ENCODE measurements at places on chromosomes 4 and X. TPM values are rescaled to one million over a fixed set of nuclear protein-coding genes. Genes with fewer than 3 reads are reported as not detected.

GAGE12E gene
- total RNA-seq: not detected

DNA sequence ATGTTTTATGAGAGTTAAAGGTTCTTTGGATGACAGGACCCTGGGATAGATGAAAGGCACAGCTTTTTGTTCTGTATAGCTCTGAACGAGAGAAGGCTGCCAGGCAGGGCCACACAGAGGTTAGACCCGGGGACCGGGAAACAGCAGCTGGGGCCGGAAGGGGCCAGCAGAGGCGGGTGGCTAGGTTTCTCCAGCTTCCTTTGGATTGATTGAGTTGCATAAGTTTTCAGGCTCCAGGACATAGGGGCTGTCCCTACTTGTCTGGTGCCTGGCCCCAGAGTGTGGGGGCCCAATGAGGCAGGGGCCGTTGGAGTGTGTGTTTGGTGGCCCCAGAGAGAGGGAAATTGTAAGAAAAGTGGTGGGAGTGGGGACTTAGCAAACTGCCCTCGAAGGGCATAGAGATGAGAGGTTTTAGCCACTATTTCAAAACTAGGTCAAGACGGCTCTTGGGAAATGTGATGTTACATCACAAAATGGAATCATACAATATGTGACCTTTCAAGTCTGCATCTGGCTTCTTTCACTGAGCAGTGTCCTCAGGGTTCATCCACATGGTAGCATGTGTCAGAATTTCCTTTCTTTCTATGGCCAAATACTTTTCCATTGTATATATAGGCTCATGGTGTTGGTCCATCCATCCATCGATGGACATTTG lies 3.7 kb downstream of the ZFP92 start:
- no peak for DNase-seq

UCHL1 gene
- 0.27 TPM for total RNA-seq

GAGE2A gene
- not detected for total RNA-seq

- DNase-seq: no peak
Observed at GRCh38 chr4:30837131-30837539, 117.0 kb downstream of the PCDH7 start.

GRCh38 chr4:68921051-68921450 lies 30.6 kb downstream of the UGT2A3 start:
- DNase-seq: no peak

DNA sequence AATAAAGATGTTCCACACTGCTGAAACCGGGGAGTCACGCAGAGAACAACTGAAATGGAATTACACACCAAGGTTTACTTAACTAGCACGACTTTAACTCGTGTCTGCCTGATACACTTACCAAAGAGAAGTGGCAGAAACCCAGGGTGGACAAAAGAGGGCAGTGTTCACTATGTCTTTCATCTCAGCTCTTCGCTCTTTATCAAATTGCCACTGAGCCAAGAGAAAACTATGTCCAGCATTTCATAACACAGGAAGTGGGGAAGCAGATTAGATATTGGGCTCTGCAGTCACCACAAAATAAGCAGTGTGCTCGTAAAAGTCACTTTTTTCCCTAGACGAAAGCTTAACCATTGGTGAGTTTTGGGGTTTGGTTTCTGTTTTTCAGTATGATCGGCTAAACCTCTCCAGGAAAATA lies 155.7 kb downstream of the CHIC2 start:
- peak; percentile 28 for DNase-seq

- no peak for DNase-seq
Observed at GRCh38 chr4:5923376-5923775, 30.5 kb upstream of the CRMP1 start.

DNA sequence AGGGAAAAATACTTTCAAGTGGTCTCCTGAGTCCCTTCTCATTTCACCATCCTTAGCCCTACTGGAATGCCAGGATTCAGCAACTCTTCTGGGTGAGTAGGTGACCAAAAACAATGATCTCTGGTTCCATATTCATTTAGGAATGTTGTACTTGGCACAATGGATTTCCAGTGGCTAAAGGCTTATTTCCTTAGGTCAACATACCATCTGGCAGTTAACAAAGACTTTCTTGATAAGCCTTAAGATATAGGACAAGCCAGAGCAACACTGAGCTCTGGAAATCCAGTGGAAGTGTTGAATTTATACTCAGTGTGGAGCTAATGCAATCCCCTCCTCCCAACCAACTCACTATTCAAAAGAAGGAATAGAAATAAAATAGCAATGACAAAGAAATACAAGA lies 139.4 kb upstream of the EMCN start:
- no peak for DNase-seq

GRCh38 chr4:73729534-73730165 lies 10.7 kb upstream of the CXCL8 start:
- no peak for DNase-seq

DNA sequence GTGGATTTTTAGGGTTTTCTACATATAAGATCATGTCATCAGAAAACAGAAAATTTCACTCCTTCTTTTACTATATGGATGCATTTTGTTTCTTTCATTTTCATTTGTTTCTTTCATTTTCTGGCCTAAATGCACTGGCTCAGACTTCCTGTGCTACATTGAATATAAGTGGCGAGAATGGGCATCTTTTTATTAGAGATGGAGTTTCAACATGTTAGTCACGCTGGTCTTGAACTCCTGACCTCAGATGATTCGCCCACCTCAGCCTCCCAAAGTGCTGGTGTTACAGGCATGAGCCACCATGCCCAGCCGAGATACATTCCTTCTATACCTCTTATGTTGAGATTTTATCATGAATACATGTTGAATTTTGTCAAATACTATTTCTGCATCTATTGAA lies 61.8 kb downstream of the BRWD3 start:
- DNase-seq: no peak

CXCL1 gene
- total RNA-seq: not detected

DNA sequence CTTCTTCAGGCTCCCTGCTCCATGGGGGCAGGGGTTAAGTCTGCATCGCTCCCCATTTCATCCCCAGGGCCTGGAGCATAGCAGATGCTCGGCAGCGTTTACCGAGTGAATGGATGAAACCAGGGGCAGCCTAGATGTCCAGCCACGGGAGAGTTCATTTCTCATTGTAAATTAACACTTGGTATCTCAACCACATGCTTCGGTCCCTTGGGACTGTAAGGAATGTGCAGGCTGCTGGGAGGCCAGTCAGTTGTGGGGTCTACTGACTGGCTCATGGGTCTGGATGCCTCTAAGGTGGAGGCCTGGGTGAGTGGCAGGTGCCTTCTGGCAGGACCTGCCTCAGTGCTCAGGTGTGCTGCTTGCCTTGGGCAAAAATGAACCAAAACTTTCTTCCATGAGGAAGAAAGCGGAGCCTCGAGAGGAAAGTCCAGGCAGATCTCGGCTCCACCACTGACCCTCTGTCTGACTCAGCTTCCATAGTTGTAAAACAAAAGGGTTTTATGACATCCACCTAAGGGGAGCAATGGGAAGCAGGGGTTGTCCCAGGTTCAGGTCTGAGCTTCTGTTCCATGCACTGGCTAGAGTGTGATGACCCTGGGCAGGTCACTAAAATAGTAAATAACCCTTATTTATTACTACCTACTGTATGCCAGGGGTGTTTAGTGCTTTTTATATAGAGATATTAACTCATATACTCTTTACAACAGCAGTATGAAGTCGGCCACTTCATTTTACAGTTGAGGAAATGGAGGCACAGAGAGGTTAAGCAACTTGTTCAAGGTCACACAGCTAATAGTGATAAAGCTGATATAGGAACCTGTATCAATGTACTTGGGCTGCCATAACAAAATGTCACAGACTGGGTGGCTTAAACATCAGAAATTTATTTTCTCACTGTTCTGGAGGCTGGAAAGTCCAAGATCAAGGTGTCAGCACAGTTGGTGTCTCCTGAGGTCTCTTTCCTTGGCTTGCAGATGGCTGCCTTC lies 144.3 kb upstream of the STX18 start:
- DNase-seq: no peak

DNA sequence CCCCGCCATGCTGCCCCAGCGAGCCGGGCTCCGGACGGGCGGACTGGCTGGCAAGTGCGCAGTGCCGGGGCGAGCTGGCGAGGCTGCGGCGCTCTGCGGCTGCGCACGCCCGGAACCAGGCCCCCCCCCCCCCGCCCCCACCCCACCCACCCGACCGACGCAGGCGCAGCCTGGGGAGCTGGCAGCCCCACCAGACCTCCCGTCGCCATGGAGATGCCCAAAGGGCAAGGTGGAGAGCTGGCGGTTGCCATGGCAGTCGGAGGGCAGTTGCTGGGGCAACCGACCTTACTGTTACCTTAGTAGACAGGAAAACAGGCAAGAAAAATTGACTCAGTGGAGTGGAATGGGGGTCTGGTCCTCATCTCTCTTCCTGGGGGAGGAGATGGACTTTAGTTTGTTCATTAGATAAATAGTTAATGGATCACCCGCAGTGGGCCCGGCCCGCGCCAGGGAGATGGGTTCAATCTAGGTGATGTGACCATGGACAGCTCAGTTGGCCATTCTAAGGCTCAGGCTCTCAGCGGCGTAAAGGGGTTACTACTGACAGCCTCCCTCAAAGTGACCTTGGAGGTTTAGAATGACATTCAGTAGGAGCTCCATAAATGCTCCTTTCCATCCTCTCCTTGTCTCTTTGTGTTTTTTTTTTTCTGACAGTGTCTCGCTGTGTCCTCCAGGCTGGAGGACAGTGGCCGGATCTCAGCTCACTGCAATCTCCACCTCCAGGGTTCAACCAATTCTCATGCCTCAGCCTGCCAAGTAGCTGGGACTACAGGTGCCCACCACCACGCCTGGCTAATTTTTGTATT lies at the start of gene PCSK1N:
PCSK1N (minus strand) TSS at position 87 of the 806 bp plus-strand sequence; CDS start at position 9, 78 bp downstream.
- DNase-seq: no peak

DNA sequence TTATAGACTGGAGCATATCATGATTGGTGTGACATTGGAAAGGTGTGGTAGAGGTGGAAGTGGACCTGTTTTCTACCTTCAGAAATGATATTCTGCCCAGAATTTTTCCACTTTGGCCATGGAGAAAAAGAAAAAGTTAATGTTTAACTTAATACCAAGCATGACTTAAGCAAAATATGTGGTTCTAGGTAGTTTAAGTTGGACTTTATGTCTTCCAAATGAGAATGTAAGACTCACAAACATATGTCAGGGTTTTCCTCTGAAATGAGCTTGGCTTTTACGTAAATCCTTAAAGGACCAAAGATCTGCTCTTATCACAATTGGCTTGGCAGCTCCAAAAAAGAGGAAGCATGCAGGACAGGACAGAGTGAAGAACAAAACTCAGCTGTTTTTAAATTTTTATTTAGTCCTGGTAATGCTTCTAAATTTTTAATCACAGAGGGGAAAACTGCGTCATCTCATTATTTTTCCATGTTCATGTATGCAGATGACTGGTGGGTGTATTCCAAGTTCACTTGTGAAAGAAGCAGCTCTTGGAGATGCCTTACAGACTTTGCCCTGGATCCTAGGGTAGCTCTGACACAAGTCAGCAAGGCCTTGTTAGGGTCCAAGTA lies 98.2 kb downstream of the ANK2 start:
- no peak for DNase-seq

DNA sequence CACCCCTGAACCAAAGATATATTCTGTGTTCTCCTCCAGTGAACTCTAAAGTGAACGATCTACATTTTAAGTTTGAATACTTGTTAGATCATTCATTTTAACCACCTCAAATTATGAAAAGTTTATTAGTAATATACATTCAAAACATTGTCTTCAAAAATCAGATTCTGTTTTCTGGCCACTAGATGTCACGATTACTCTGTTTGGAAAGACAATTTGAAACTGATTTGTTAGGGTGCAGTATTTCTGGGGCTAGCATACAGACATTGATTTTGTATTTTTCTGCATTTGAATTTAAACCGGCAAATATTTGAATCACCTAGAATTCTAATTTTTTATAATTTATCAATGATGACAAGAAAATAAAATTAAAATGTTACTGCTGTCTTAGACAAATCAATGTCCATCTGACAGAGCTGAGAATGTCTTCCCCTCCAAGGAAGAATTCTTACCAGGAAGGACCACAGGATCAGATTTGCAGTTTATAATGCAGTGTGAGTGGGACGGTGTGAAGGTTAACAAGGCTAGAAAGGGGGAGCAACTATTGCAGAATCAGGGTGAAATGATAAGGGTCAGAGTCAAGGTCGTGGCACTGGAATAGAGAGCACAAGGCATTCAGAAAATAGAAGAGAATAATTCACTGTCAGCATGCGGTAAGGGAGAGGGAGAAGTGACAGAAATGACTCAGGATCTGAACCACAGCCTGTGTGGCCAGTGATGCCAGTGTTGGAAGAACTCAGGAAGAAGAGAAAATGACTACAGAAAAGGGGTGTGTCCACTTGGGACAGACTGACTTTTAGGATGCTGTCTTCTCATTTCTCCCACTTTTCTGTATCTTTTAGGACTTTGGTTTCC lies 91.6 kb downstream of the ANXA10 start:
- DNase-seq: no peak

- no peak for DNase-seq
Observed at GRCh38 chr4:69066945-69067344, 29.3 kb upstream of the UGT2B7 start.

DNA sequence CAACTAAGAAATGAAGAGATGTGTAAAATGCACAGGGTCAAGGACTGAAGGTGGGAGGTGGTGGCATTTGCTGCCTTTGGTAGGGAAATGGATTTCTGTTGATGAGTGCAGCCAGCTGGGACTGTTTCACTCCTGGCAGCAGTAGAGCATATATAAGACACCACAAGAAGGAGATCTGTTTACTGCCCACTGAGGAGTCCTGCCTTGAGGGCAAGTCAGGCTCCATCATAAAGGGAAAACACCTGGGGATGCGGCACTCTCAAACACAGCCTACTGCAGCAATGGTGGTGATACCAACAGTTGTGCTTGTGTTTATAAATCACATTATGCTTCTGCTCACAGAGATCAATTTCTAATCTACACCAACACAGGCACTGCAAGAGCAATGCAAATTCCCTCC lies 222.1 kb downstream of the TACR3 start:
- DNase-seq: no peak

POU3F4 gene
- not detected for total RNA-seq

GRCh38 chr4:48699475-48699874 lies 80.6 kb downstream of the FRYL start:
- DNase-seq: no peak

JADE3 gene
- total RNA-seq: 0.74 TPM

SLC2A9 gene
- 3.3 TPM for total RNA-seq

GRCh38 chrX:13432414-13433297 lies 112.8 kb upstream of the ATXN3L start:
- DNase-seq: no peak

- no peak for DNase-seq
Observed at GRCh38 chrX:30196322-30196721, 19.0 kb upstream of the MAGEB2 start.

DNA sequence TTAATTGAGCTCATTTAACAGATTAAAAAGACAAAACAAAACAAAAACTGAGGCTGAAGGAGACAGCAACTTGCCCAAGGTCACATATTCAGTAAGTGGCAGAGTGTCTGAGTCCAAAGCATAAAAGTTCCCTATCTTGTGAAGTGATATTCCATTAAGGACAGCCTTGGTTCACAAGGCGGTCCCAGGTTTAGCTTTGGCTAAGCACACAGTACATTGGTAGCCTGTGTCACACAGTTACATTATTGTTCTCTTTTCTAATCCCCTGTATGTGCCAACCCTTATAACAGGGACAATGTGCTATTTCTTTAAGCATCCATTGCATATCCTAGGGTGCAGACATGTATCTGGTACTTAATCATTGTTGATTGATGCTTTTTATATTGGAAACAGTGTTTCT lies 139.9 kb downstream of the NPNT start:
- DNase-seq: no peak

- DNase-seq: no peak
Observed at GRCh38 chrX:120668357-120668756, 38.5 kb upstream of the C1GALT1C1 start.

GRCh38 chr4:99383399-99383798 lies 30.9 kb upstream of the ADH1C start:
- no peak for DNase-seq

All from naive thymus-derived CD4-positive, alpha-beta T cell (primary cell).